Ovary (tissue), 10 donors: ENCODE measurements at places on chromosomes 13 and 19.

DNA sequence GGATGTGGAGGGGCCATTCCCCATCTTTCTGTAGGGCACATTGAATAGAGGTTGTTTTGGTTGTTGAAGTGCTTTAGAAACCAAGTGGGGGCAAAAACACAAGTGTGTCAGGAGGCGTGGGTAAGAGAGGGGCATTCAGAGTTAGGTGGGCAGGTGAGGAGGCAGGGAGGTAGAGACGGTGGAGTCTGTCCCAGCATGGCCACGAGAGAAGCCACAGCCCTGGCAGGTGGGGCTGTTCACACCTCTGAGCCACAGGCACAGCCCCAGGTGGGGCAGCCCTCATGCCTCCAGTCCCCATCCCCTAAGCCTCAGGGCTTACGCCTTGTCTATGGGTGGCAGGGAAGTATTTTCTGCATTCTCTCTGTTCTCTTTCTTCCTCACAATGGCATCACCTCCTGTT, 43.7 kb downstream of the KCTD15 start:
- no peaks in the 10 kb centered on the region for H3K4me1 ChIP-seq
- DNase-seq, result no peak
- no peak overlapping the region for H3K4me3 ChIP-seq
- H3K36me3 ChIP-seq, result no peaks in the 10 kb centered on the region
- H3K27ac ChIP-seq, result no peak overlapping the region
- H3K27me3 ChIP-seq, result no peaks in the 10 kb centered on the region

- H3K4me3 ChIP-seq, result no peak overlapping the region
- H3K4me1 ChIP-seq, result no peaks in the 10 kb centered on the region
These were observed 115.5 kb downstream of the FGF14 start for GRCh38 chr13:102286326-102286725.

- no peak for DNase-seq
- H3K4me1 ChIP-seq, result no peaks in the 10 kb centered on the region
- no peaks in the 10 kb centered on the region for H3K36me3 ChIP-seq
- no peak overlapping the region for H3K27ac ChIP-seq
- H3K4me3 ChIP-seq, result no peak overlapping the region
These were observed 100.9 kb downstream of the NDFIP2 start for GRCh38 chr13:79581870-79582315.

DNA sequence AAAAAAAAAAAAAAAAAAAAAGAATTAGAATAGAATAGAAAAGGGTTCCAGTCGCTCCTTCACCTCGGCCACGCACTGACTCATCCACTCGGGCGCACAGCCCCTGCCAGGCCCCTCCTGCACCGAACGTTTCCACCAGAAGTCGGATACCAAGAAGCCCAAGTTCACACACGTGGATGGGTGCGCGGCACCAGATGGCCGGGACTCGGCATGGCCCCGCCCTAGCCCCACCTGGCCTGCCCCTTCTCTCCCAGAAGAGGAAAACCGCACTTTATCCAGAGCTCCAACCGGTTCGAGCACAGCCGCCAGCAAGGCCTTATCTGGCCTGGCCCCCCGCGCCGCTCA, 5.9 kb downstream of the PRR36 start:
- no peak overlapping the region for H3K27ac ChIP-seq
- peak; percentile 54 for DNase-seq
- no peaks in the 10 kb centered on the region for H3K36me3 ChIP-seq
- no peaks in the 10 kb centered on the region for H3K27me3 ChIP-seq

GRCh38 chr13:30720172-30720869, 15.0 kb upstream of the ALOX5AP start:
- no peak overlapping the region for H3K4me3 ChIP-seq
- H3K27me3 ChIP-seq, result no peaks in the 10 kb centered on the region
- no peaks in the 10 kb centered on the region for H3K36me3 ChIP-seq
- no peak for DNase-seq
- H3K27ac ChIP-seq, result no peak overlapping the region

GRCh38 chr13:113638806-113639205, 19.2 kb downstream of the ATP4B start:
- no peaks in the 10 kb centered on the region for H3K27me3 ChIP-seq
- no peaks in the 10 kb centered on the region for H3K4me1 ChIP-seq
- no peak overlapping the region for H3K4me3 ChIP-seq
- no peak for DNase-seq
- H3K27ac ChIP-seq, result no peak overlapping the region

GRCh38 chr19:33602576-33603204, 19.1 kb upstream of the CHST8 start:
- no peak for DNase-seq
- H3K36me3 ChIP-seq, result no peaks in the 10 kb centered on the region
- no peaks in the 10 kb centered on the region for H3K4me1 ChIP-seq
- no peaks in the 10 kb centered on the region for H3K27me3 ChIP-seq
- no peak overlapping the region for H3K4me3 ChIP-seq

- H3K27ac ChIP-seq, result no peak overlapping the region
- no peaks in the 10 kb centered on the region for H3K4me1 ChIP-seq
These were observed 7.6 kb upstream of the ACSBG2 start for GRCh38 chr19:6127716-6128335.

DNA sequence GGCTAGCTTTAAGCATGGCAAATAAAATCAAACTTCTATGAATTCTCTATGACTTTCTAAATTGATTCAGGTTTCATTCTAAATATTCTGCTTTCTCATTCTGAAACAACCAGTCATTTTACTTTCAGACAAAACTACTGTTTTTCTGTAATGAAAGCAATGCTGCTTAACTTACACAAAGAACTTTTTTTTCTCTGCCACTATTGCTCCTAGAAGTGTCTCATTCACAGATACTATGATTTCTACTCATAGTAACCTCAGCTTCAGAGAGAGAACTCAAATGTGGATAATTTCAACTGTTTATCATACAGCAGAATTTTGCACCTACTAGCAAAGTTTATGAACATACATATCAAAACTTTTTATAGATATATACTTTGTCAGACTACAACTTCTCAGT, 724.6 kb downstream of the SLITRK5 start:
- H3K36me3 ChIP-seq, result no peaks in the 10 kb centered on the region
- DNase-seq, result no peak
- H3K27me3 ChIP-seq, result no peaks in the 10 kb centered on the region
- no peaks in the 10 kb centered on the region for H3K4me1 ChIP-seq
- H3K27ac ChIP-seq, result no peak overlapping the region

GRCh38 chr19:54674021-54674617, 11.3 kb downstream of the LILRB4 start:
- H3K27me3 ChIP-seq, result no peaks in the 10 kb centered on the region
- H3K36me3 ChIP-seq, result no peaks in the 10 kb centered on the region
- no peak for DNase-seq
- no peak overlapping the region for H3K4me3 ChIP-seq
- H3K27ac ChIP-seq, result no peak overlapping the region
- H3K4me1 ChIP-seq, result no peaks in the 10 kb centered on the region

- H3K27ac ChIP-seq, result no peak overlapping the region
- peaks cover 4% of the 10 kb centered on the region for H3K27me3 ChIP-seq
- DNase-seq, result no peak
- no peak overlapping the region for H3K4me3 ChIP-seq
These were observed 715.7 kb downstream of the SLITRK1 start for GRCh38 chr13:83166550-83166949.

DNA sequence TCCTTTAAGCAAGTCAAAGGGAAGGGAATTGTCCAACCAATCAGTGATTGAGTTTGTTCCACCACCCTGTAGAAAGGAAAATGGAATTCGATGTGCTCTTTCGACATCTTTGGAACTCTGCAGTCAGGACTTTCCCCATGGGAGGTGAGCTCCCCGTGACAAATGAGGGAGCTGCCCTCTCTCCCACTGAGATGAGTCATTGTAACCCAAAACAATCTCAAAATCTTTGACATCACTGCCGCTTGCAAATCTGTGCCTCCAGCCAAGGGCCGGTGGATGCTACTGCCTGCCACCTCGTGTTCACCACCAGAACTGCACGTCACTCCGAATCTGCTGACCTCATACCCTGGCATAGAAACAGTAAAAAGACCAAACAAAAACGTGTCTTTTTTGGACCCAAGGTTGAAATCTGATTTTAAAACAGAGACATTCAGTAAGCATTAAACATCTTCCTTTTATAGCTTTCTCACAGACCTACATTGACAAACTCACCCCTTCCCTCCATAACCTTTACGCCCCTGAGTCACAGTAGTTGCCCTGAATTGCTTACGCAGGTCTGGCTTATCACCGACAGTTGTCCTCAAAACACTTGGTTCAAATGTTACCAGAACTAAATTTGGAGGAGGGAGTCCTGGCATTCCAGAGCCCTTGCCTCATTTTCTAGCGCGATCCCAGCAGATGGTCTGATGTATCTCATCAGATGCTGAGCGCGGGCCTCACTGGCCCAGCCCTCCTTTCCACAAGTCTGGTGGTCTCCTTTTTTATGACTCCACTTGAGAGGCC, 105.2 kb downstream of the COL4A2 start:
- no peaks in the 10 kb centered on the region for H3K27me3 ChIP-seq
- peak; percentile 89 for DNase-seq
- no peak overlapping the region for H3K4me3 ChIP-seq
- H3K36me3 ChIP-seq, result no peaks in the 10 kb centered on the region
- H3K27ac ChIP-seq, result peak overlapping the region; percentile 48

- H3K4me3 ChIP-seq, result no peak overlapping the region
- no peaks in the 10 kb centered on the region for H3K27me3 ChIP-seq
- H3K4me1 ChIP-seq, result peaks cover 3% of the 10 kb centered on the region
These were observed 21.8 kb downstream of the RCBTB1 start for GRCh38 chr13:49563516-49563915.

- H3K27me3 ChIP-seq, result no peaks in the 10 kb centered on the region
- no peak for DNase-seq
- no peaks in the 10 kb centered on the region for H3K36me3 ChIP-seq
- H3K4me3 ChIP-seq, result no peak overlapping the region
- no peak overlapping the region for H3K27ac ChIP-seq
These were observed 2304.9 kb downstream of the PCDH9 start for GRCh38 chr13:64925284-64925683.
